ENCODE measurements at places on chromosomes 6 and 20. TPM values are rescaled to one million over a fixed set of nuclear protein-coding genes. Genes with fewer than 3 reads are reported as not detected.

ADGRF4 gene
- 0.23 TPM for total RNA-seq

CTSZ gene
- total RNA-seq: 301 TPM

SLC52A3 gene
- total RNA-seq: not detected

ISM1 gene
- total RNA-seq: not detected

PNLDC1 gene
- not detected for total RNA-seq

RAB44 gene
- not detected for total RNA-seq

TDRD6 gene
- total RNA-seq: 0.05 TPM

PRPH2 gene
- total RNA-seq: 4.9 TPM

NTSR1 gene
- total RNA-seq: 1.9 TPM

FILIP1 gene
- 0.37 TPM for total RNA-seq

Measured in smooth muscle cell of the umbilical artery (primary cell).